ENCODE measurements at places on chromosomes 4 and X.

DNA sequence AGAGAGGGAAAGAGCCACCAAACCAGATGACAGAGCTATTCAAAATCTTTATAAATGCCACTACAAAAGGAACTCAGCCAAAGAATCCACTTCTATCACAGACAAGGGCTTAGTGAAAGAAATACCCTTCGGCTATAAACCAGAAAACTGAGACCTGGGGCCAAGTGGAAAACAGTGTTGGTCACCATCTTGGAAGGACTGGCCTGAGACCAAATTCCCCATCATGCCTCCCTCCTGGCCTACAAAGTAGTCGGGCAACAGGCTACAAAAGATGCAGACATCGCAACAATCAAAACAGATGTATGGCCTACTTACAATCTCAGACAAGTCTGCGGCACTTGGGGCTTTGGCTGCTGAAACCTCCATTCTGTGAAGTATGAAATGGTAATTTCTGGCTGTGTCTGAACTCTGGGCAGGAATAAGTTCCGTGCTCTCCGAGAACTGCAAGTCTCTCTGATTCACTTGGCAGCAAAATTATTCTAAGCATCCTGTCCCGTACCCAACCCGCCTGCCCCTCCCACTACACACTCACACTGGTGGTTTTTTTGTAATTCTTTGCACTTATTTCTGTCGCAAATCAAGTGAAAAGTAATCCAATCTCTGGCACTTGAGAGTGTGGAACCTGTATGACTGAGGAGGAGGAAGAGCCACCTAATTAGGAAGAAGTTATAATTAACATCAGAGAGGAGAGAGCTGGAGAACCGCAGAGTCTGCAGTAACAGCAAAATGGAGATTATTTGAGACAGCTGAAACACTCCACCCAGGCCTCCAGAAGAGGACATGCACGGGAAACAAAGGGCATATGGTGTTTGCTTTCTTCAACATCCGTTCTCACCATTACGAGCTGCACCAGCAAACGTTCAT lies 87.8 kb downstream of the SH3KBP1 start:
- DNase-seq, result no peak

GRCh38 chrX:96140796-96141195 lies 543.8 kb upstream of the DIAPH2 start:
- no peak for DNase-seq

- no peak for DNase-seq
Observed at GRCh38 chrX:54473993-54474859, 21.8 kb downstream of the FGD1 start.

DNA sequence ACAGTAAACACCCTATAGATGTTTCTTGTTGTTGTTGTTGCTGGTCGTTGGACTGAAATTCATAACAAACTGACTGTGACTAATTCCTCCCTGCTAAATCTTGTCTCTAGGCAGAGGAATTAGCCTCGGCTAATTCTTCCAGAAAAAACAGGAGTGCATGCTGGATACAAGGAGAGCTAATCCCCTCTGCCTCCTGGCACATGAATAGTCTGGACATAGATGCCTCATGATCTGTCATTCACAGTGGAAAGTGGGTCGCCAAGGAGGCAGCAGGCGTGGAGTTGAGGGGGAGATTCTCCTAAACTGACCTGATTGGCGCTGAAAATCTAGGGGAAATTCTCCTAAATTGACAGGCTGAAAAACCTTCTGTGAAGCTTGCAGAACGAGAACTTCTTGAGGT lies 220.1 kb downstream of the DCTD start:
- DNase-seq, result no peak

- no peak for DNase-seq
Observed at GRCh38 chr4:15587649-15588048, 67.5 kb downstream of the FBXL5 start.

DNA sequence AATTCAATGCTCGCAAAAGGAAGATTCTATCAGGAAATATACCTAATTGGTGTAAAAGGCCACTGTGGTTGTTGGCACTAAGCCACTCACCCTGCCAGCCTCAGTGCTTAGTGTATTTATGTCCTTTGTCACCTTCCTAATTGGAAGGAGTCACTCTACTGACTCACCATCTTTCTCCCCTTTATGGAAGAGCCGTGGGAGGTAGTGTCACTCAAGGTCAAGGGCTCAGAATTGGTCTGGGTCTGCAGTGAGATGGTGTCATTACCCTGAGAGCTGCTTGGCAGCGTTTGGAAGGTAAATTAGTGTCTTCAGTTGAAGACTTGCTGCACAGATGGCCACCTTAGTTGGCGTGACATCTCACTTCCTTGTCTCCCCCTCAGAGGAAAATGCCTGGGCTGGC lies 41.7 kb upstream of the CDKN2AIP start:
- DNase-seq, result no peak

DNA sequence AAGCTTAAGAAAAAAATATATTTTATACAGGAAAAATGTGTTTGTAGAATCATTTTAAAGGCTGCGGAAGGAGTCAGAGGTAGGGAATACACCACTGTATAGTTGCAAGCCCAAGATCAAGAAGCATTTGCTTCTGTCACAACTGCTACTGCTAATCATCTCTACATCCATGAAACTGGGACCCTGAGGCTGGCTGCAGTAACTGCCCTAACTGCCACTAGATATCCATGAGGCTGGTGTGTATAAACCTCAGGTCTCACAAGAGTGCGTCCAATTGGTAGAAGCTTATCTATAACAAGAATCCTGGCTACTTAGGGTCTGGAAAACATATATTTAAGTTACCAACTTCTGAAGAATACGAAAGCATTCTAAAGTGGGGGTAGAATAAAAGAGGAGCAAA lies 69.1 kb downstream of the RXFP1 start:
- DNase-seq, result no peak

DNA sequence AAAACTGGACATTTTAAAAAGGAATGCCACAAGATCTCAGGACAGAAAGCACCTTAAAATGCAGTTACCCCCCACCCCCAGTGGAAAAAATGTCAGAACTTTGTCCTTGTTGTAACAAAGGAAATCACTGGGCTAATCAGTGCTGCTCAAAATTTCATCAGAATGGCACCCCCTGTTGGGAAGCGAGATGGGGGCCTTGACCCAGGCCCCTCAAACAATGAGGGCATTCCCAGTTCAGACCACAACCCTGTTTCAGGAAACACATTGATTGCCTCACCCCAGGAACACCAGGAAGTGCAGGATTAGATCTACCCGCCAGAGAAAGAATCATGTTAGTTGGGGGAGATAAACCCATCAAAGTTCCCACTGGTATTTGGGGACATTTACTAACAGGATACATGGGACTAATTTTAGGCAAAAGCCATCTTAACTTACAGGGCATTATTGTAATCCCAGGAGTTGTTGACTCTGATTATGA lies 16.4 kb downstream of the SPIN2B start:
- no peak for DNase-seq

GRCh38 chr4:166039822-166040221 lies 166.8 kb downstream of the TLL1 start:
- no peak for DNase-seq

DNA sequence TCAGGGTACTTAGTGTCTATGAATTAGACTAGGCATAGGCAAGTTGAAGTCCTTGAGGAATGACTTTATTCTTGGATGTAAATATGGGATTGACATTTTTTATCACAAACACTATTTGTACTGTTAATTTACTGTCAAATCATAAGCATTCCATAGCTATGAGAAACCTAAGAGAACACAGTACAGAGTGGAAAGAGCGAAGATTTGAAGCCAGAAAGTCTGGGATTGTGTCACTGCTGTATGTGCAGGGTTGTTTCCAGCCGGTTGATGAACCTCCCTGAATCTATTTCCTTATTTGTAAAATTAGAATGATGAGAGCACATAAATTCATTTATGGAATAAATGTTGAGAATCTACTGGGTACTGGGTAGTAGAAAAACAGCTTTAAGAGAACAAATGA lies 14.4 kb upstream of the KLHL5 start:
- DNase-seq, result no peak

DNA sequence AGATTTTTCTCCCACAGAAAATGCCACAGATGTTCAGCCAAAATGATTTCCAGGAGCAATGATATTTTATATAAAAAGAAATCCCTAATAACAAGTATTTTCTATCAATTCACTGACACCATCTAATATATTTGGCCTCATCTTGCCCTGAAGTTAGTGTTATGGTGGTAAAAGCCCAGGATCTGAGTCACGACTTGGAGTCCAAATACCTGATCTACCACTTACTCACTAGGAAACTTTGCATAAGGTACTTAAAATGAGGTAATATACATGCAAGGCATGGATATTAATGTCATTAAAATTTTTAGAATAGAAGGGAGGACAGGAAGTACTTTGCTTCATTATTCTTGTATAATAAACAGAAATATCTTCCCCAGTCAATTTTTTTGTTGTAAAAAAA lies 16.3 kb downstream of the PPP3CA start:
- DNase-seq, result no peak

- DNase-seq, result no peak
Observed at GRCh38 chrX:34656842-34657725, at the start of gene TMEM47. TSS of gene TMEM47 (minus strand) at chrX:34657285. CDS start at chrX:34657029, 256 bp downstream.

Data from stimulated activated CD8-positive, alpha-beta memory T cell treated with anti-CD3 and anti-CD28 coated beads, Interleukin-15, amount 100 ng/mL, for 24 hours (primary cell).